T-cell (primary cell): ENCODE measurements at places on chromosomes 6 and 20. TPM values are rescaled to one million over a fixed set of nuclear protein-coding genes. Genes with fewer than 3 reads are reported as not detected.

Gene C4B
- total RNA-seq: 8.4 TPM

Gene F13A1
- 0.43 TPM for total RNA-seq

Gene PPP1R14C
- total RNA-seq: not detected

Gene ARFGEF3
- not detected for total RNA-seq

Gene COX4I2
- total RNA-seq: not detected

DNA sequence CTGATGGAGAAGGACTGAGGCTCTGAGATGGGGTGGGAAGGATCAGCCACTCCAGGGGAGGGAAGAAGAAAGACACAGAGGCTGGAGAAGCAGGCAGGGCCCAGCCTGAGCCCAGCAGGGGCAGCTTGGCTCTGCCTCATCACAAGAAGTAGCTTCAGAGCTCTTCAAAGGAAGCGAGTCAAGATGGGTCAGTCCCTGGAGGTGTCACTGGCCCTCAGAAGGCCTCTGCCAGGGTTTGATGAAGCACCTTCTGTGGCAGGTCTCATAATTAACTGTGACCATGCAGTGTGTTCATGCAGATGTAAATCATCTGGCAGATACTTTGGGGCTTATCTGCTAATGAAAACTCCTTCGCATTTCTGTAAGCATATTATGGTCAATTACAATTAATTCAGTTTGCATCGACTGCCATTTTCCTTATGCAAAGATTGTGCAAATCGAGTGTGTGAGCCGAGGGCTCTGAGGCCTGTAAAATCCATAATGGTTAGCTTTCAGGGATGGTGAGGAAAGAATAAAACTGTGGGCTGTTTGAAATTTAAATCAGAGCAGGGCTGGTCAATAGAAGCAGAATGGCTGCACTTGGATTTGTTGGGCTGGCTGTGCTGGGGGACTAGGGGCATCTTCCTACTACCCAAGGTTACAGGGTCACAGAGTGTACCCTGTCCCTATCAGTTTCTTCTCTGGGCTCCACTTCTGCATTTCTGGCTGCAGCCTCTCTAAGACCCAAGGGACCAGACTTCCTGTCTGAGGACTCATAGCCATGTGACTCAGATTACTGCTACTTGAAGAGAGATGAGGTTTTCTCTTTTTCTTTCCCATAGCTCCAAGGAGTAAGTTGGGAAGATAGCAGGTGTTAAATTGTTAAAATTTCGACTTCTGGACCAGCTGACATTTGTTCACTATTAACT lies 376.6 kb downstream of the DHX35 start:
- DNase-seq: no peak

- DNase-seq: no peak
Measured at GRCh38 chr6:100103931-100104330, 109.9 kb upstream of the MCHR2 start.

GRCh38 chr6:36955136-36955535 lies 598 bp downstream of the PI16 start:
- no peak for DNase-seq

DNA sequence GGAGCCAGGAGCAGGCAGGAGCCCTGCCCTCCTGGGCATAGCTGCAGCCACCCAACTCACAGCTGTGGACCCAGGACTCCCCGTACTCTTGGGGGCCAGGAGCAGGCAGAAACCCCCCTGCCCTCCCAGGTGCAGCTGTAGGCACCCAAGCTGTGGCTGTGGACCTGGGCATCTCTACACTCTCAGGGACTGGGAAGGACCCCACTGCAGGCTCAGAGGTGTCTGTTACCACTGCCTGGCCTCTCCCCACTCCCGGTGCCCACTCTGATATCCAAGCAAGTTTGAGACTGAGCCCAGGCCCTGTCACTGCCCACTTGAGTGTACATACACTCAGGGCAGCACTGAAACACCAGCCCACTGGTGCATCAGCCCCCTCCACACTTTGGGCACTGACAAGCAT lies 193.5 kb upstream of the MANEA start:
- DNase-seq: no peak

DNA sequence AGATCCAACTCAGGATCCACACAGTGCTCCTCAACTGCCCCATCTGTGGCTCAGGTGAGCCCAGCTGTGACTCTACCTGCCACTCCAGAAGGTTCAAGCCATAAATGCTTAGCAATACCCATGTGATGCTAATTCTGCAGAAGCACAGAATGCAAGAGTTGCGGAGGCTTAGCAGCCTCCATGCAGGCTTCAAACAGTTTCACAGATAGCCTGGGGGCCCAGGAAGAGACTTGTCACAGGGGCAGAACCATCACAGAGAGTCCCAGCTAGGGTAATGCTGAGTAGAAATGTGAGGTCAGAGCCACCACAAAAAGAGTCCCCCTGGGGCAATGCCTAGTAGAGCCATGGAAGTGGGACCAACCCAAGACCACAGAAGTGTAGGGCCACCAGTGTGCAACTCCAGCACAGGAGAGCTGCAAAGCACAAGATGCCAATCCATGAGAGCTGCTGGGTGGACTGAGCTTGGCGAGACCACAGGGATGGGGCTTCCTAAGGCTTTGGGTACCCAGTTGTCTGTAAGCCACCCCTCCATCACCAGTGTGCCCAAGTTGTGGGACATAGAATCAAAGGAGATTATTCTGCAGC lies 283.9 kb downstream of the UBE3D start:
- no peak for DNase-seq

- DNase-seq: no peak
Measured at GRCh38 chr6:9316831-9317230, 881.5 kb upstream of the SLC35B3 start.

DNA sequence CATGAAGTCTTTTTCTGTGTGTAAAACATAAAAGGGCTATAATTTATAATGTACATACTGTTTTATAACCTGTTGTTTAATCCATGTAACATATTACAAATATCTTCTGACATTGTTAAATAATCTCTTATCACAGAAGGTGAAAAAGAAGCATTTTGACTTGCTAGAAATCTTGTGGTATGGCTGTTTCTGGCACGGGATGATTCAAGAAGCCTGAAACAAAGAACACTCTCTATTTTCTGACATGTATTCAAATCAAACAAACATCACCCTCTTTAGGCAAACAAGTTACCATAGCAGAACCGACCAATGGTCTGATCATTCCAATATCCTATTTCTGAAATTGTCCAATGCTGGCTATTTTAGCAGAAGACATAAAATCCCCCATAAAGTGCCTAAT lies 55.4 kb downstream of the HS3ST5 start:
- no peak for DNase-seq

GRCh38 chr20:51350941-51351631 lies 191.4 kb downstream of the NFATC2 start:
- no peak for DNase-seq

- DNase-seq: no peak
Measured at GRCh38 chr6:14671261-14671681, 553.7 kb downstream of the CD83 start.
